T-helper 9 cell (primary cell): ENCODE measurements at places on chromosomes 11 and 22.

DNA sequence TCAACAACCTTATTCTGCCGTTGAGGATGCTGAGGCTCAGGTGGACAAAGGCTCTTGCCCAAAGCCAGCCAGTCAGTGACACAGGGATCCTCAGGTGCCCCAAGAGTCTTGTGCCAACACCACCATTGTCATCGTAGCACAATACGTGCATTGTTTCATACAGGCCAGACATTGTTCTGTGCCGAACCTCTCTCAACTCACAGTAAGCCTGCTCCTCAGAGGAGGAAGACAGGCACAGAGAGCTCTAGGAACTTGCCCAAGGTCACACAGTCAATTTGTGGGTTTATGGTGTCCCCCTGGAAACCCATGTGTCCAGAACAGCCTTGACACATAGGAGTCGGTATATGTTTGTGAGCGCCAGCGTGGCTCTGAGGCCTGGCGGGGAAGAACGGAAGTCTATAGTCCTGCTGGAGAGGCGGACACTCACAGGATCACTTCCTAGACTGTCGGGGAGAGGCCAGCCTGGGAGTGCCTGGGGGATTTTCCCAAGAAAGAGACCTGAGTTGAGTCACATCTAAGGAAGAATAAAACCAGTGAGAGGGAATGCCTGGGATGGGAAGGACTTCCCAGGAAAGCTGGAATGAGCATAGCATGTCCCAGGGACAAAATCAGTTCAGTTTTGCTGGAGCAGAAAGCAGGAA lies 20.2 kb downstream of the LIF start:
- DNase-seq, result no peak

GRCh38 chr11:110373051-110373702 lies 56.6 kb upstream of the FDX1 start:
- no peak for DNase-seq

DNA sequence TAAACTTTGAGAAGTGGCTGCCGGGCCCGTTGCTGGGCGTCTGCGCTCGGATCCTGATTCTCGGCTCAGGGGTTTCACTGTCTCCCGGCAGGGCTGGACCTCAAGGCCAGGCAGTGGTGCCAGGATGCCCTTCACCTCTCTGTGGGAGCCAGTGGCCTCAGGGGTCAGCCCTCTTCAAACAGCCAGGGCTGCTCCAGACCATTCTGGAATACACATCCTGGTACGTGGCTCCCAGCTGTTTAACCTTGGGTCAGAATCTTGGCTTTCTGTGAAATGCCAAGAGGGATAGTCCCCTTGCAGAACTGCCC lies 70.5 kb downstream of the MPPED1 start:
- DNase-seq, result no peak

- no peak for DNase-seq
Measured at GRCh38 chr11:130694488-130695045, 221.7 kb downstream of the SNX19 start.

DNA sequence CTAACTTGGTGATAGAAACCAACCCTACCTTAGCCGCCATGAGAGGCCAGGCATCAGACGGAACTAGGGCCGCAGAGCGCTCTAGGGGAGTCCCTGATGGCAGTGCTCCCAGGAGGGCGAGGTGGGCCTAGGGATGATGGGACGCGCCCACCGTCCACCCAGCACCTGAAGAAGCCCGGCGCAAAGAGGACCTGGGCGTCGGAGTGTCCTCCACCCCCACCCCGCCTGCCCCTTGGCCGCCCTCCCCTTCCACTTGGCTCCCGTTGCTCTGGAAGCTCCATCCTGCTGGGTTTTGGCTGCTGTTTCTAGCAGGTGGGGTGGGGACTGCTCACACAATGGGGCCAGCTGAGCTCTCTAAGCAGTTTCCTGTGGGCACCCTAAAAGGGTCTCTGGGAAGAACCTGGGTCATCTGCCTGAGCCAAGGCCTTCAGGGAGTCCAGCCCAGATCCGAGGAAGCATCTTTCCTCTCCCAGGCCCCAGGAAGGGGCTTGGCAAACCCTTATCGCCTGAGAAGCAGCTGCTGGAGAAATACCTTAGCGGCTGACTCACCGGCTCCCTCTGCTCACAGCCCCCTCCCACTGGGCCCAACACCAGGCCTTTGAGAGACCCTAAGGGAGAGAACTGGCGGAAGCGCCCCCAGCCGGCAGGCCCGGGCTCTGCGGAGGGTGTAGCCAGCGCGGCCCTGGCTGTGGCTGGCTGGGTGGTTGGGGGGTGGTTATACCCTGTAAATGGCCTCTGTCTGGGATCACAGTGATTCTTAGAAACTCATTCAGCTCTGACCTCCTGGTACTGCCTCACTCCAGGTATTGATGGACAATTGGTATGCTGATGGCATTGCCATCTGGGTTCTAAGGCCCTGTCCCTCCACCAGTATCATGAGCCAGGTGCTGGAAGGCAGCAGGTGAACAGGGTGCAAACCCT lies 19.3 kb downstream of the CREB3L1 start:
- DNase-seq, result no peak

- DNase-seq, result no peak
Measured at GRCh38 chr11:87002918-87003317, 34.8 kb upstream of the TMEM135 start.

DNA sequence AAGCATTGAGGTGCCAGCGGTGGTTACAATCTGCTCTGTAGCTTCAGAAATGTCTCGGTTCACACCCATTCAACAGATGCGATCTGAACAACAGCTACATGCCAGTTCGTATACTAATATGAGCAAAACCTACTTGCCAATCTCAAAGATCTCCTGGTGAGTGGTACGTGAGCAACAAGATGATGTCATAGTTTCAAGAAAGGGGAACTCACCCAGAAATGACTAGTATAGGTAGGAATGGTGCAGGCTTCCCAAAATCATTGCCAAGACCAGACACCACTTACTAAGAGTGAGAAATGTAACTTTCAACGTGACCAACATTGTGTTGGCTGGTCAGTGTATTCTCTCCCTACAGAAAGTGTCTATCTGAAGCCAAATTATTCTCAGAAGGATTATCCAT lies 31.1 kb downstream of the OR6Q1 start:
- DNase-seq, result no peak

GRCh38 chr11:28860893-28861292 lies 752.7 kb downstream of the METTL15 start:
- no peak for DNase-seq

DNA sequence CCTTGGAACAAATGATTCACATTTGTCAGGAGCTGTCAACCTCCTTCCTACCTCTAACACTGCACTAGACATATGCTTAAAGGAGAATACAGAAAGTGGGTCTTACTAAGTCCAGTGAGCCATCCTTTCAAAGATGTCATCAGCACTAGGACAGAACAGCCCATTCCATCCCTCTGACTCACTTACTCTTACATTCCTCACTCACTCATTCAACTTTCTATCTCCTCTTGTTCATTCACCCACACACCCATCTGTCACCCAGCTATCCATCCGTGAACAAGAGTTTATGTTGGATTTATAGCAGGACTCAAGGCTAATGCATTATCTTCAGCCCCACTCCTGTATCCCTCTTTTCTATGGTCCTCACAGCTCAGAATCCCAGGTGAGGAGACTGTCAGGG lies 9.1 kb downstream of the INSC start:
- no peak for DNase-seq

DNA sequence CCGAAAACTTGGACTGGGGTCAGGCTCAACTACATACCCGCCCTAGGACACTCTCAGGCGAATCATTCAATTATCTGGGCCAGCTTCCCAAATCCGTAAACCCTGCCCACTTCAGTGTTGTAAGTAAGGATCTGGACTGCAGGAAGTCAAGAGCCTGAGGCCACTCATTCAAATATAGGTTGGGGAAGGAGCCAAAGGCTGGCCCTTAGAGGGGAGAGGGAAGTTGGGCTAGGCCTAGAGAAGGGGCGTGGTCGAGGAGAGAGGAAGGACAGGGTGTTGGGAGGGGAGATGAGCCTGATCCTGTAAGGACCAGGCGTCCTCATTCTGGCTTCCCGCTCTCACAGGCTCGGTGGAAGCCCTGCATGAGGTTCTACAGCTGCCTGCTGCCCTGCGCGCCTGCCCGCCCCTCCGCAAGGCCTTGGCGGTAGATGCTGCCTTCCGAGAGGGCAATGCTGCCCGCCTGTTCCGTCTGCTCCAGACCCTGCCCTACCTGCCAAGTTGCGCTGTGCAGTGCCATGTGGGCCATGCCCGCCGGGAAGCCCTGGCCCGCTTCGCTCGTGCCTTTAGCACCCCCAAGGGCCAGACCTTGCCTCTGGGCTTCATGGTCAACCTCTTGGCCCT lies 3.0 kb downstream of the SAC3D1 start:
- no peak for DNase-seq

DNA sequence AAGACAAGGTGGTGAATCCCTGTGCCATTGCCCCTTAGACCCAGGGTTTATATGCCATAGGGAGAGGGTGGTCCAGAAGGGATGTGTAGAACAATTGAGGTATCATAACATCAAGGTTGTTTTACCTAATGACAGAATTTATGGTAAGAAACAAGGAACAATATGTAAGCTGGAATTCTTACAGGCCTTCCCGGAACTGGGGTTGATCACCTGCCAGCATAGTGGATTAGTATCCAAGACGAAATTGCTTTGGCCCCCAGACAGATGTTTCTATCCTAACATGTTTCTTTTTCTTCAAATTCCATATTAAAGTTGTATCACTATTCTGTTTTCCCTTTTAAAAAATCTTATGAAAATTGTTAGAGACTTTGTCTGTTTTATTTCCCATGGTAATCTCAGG lies 343.8 kb upstream of the ANO3 start:
- no peak for DNase-seq
